ENCODE measurements at places on chromosomes 2 and 18.

- no peak for DNase-seq
Observed at GRCh38 chr2:170298115-170298514, 120.2 kb downstream of the MYO3B start.

- DNase-seq, result no peak
Observed at GRCh38 chr2:134647607-134648256, 71.1 kb downstream of the TMEM163 start.

DNA sequence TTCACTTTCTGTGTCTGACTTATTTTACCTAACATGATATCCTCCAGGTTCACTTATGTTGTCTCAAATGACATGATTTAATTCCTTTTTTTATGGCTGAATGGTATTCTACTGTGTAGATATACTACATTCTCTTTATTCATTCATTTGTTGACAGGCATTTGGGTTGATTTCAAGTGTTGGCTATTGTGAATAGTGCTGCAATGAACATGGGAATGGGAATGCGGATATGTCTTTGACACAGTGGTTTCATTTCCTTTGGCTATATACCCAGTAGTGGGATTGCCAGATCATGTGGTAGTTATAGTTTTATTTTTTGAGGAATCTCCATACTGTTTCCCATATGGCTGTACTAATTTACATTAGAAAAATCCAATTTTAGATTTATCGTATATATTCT lies 195.4 kb upstream of the KLHL14 start:
- no peak for DNase-seq

DNA sequence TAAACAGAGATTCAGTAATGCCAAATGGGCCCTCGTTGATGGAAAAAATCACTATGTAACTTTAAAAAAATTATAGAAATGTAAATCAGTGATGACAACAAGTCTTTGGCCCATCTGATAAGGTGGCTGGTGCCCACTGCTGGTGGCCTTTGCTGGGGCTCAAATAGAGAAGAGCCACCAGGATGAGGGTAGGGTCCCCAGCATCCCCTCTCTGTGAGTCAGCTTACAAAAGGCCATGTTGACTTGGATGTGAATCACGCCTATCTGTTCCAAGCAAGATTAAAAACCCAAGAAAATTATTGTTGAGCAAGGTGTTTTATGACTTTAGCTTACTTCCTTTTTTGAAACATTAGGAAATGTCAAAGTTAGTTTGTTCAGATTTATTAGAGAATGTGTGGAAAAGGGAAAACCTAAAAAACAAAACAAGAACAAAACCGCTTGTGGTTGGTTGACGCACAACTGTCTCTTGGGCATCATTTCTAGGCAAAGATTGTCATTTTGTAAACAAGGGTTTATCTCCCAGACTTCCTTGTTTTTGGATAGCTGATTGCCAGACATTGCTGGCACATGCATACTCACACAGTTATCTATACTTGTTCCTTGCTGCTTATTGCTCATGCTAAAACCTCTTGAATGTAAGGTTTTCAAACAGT lies 53.7 kb upstream of the ZNF396 start:
- peak; percentile 23 for DNase-seq

GRCh38 chr18:58268849-58269248 lies 224.8 kb downstream of the NEDD4L start:
- DNase-seq, result peak; percentile 24

GRCh38 chr2:235674812-235675211 lies 181.0 kb downstream of the AGAP1 start:
- DNase-seq, result no peak

- no peak for DNase-seq
Observed at GRCh38 chr2:235946590-235946989, 221.6 kb downstream of the GBX2 start.

DNA sequence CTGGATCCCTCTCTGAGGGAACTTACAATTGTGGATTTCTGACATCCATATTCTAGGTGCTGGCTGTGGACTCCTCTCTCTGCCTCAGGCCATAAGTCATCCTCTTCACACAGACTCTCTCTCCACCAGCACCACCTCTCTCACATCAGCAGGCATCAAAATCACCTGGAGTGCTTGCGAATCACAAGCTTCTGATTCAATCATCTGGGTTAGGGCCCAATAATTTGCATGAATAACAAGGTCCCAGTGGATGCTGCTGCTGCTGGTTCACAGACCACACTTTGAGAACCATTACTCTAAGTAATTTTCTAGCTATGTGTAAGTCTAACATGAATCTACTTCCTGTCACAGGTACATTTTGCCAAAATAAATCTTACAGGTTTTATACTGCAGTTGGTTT lies 214.9 kb downstream of the DSEL start:
- DNase-seq, result no peak

DNA sequence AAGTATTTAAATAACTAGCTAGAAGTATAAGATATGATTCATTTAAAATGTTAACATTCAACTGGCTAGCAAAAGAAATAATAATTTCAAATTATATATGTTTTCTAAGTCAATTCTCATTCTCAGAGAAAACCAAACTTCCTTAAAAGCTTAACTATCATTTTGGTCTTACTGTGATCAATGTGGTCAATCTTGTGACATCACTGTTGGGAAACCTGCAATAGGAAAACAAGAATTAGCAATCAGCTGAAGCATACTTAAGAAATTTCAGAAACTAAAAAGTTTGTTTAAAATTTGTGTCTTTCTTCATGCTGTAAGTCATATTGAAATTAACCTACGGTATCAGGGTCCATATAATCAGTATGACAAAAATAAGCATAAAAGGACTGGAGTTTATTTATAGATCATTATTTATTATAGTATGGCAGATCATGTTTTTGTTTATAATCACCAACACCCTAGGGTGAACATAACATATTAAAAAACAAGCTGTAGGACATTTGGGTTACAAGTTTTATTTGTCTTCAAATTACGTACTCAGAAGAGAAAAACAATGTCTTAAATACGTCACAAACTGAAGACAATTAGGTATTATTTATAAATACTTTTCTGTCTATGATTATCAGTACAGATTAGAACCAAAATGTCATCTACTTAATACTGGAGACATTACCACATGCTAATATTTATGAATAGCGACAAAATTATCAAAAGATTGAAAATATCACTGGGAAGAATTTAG lies 60.5 kb downstream of the BAZ2B start:
- DNase-seq, result peak; percentile 15

- DNase-seq, result peak; percentile 22
Observed at GRCh38 chr2:19900931-19901441, 797 bp downstream of the TTC32 start.

DNA sequence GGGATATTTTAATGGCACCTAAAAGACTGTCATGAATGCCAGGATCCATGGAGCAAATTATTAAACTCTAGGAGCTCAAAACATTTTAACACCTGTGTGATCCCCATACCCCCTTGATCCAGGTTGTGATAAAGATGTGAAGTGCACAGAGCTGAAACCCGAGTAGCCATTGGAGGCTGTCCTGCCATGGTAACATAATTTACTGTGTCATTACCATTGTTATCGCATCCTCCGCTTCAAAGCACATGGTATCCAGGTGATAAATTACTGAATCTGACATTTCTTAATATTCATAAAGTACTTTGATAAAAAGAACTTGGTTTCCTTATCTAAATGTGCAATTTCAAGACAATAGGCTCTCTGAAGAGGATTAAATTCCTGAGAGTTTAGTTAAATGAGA lies 109.3 kb downstream of the CHST9 start:
- DNase-seq, result no peak

DNA sequence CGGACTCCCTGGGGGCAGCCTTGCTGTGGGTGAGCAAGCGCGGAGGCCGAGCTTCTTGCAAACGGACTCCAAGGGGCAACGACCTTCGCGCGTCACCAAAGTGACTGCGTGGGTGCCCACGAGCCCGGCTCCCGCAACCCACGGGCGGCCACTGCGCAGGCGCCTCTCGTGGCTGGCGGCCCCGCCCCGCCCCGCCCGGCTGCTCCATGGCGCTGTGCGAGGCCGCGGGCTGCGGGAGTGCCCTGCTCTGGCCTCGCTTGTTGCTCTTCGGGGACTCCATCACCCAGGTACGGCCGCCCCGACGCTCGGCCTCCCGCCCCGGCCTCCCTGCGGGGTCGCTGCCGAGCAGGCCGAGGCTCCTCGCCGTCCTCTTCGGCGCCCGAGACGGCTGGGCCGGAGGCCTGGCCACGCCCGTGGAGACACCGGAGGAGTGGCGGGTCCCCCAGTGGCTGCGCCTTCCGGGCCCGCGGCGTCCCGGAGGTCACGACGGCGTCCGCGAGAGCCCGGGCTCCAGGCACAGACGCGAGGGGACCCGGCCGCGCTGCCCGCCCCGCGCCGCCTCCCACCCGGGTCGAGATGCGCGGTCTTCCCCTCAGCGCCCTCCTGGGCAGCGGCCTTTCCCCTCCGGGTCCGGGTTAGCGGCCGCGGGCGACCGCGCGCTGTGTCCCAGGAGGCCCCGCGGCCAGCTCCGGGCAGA lies at the start of gene IAH1:
Gene IAH1 (plus strand): TSS at position 191 of the 697 bp plus-strand sequence. CDS start 16 bp downstream, at position 207.
- DNase-seq, result peak; percentile 20

GRCh38 chr2:103132536-103133217 lies 370.8 kb downstream of the TMEM182 start:
- no peak for DNase-seq

- DNase-seq, result no peak
Observed at GRCh38 chr2:128412181-128412871, 93.7 kb upstream of the HS6ST1 start.

GRCh38 chr2:12819721-12820120 lies 103.0 kb downstream of the TRIB2 start:
- DNase-seq, result peak; percentile 97

DNA sequence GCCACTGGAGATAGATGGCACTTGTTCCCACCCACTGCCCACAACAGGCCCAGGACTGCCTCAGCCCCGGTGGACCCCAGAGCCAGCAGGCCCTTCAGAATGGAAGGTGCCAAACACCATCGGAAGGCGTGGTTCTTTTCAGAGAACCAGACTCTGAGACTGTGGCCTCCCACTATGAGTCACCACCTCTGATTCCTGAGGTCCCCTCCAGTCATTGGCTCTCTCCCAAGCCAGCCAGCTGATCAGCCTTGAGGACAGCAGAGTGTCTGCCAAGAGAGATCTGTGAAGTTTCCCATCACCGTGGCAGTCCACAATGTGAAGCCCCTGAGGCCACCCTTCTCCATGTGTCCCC lies 10.4 kb upstream of the MAP3K2 start:
- peak; percentile 76 for DNase-seq

GRCh38 chr18:58364876-58365528 lies 263.9 kb downstream of the ALPK2 start:
- DNase-seq, result no peak

GRCh38 chr2:20942646-20943125 lies 101.2 kb downstream of the APOB start:
- no peak for DNase-seq

- peak; percentile 30 for DNase-seq
Observed at GRCh38 chr2:180519276-180519675, 461.1 kb upstream of the UBE2E3 start.

DNA sequence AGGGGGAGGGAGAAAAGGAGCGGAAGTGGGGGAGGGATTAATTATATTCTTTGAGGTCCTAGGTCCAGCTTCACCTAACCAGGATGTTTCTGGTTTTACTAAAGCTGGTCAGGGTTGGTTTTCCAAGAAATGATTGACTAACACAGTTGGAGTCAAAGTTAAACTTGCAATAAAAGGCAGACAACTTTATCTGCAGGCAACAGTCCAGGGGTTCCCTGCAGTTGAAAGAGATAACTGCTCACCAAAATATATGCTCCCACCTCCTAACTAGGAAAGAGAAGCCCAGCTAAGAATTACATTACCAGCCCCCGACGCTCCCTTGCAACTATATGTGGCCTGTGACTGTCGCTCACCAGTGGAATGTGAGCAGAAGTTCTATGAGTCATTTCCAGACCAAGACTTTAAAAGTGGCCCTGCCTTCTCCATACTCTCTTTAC lies 140.0 kb upstream of the PKDCC start:
- DNase-seq, result no peak

GRCh38 chr2:138276339-138276738 lies 225.2 kb upstream of the SPOPL start:
- DNase-seq, result no peak

DNA sequence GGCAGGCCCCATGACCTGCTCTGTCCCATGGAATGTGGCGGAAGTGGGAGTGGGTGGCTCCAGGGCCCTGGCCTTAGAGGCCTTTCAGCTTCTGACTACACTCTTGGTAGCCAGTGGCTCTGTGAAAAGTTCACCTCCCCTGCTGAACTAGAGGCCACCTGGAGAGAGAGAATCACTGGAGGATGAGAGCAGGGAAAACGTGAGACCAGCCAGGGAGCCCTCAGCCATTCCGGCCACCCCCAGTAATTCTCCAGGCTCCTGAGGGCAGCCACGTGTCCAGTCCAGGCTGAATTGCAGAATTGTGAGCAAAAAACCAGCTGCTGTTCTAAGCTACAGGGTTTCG lies 10.5 kb downstream of the COLEC12 start:
- no peak for DNase-seq

Data from amniotic epithelial cell (primary cell).